NCI-H1930 (cell line): ENCODE measurements at places on chromosomes 12 and 14.

DNA sequence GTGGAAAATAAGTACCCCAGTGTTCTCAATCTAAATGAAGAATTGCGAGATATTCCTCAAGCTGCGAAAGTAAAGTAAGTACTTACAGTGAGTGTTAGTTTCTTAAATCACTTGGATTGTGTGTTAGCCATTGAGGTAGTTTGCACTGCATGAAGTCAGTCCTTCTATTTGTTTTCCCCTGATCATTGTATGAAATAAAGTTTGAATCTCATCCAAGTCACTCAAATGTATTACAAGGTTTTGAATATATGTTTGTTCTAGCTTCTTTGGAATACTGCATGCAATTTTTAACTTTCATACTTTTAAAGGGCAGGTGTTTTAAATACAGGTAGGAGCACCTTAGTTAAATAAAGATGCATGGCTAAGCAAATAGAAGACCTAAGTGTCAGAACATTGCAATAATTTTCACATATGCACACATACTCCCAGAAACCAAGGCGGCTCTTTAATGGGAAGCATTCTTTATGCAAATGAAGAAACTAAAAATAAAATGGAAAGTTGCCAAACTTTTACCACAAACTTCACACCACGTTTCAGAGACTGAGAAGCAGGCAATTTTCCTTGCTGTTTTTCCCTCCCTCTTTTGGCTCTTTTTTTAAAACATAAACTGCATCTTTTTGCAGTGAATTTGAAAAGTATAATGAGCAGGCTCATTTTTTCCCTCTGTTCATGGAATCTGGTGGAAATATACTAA, 105.6 kb downstream of the GPR135 start:
- no peak for DNase-seq

DNA sequence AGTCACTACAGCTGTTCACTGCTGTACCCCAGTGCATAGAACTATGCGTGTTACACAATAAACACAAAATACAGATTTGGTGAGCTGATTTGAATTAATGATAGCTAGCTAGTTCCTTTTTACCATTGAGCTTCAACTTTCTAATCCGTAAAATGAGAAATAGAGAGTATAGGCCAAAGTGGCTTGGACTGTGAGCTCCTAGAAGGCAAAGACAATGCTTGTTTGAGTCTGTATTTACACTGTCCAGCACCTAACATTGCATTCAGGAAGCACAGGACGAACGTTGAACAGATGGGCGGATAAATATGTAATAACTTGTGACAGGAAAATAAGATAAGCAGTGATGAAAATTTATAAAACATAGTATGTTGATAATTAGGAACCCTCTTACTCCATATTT, 31.5 kb downstream of the SLC17A8 start:
- DNase-seq: no peak

GRCh38 chr14:35261774-35262173, 30.4 kb upstream of the PSMA6 start:
- no peak for DNase-seq

DNA sequence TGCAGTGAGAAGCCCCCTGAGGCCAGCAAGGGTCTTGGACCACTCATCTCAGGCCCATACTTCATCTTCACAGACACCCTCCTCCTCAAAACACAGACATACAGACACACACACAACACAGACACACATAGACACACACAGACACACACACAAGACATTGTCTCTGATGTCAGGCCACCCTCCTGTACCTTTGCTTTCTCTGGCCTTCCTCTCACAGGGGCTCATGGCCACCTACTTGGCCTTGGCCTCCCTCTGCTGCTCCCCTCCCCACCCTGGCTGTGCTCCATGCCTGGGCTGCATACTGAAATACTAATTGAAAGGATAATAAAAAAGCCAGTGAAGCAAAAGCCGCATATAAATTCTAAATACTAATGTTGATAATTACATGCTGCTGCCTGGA, 1.6 kb upstream of the SYNDIG1L start:
- DNase-seq: no peak

DNA sequence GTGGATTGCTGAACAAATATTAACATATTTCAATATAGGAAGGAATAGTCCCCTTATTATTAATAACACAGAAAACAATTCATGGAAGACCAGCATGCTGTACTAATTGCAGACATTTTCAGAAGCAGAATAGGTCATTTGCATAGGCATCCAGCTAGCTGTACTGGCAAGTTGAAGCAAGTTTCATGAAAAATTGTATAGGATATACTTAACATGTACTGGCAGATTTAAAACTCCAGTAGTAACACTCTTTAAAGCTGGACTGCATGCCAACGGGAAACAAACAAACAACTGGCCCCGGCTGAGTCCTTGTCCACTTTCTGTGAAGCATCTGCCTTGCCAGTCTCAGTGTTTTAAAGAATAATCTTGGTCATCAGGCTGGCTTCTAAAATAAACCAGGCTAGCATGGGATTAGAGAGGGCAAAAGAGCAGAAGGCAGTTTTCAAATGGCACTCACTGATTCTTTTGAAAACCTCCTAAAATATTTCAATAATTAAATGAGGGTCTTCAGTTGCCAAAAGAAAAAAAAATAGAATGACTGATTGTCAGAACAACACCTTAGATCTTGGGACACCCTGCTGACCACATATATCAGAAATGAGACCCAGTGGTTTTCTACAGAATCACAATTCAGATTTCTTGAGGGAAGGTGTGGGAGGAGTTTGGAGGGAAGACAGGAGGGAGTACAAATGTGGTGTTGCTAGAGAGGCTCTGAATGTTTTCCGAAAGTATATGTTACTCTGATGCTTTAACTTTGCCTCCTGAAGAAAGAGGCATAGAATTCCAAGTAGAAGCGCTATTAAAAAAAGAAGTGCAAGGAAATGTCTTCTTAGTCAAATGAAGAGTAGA, 122.5 kb upstream of the KRAS start:
- DNase-seq: no peak

GRCh38 chr12:31687101-31687527, 27.6 kb downstream of the ETFBKMT start:
- DNase-seq: no peak

GRCh38 chr12:19916974-19917373, 451.4 kb upstream of the PDE3A start:
- DNase-seq: no peak

GRCh38 chr12:103571286-103571685, 15.8 kb upstream of the STAB2 start:
- DNase-seq: peak; percentile 61

DNA sequence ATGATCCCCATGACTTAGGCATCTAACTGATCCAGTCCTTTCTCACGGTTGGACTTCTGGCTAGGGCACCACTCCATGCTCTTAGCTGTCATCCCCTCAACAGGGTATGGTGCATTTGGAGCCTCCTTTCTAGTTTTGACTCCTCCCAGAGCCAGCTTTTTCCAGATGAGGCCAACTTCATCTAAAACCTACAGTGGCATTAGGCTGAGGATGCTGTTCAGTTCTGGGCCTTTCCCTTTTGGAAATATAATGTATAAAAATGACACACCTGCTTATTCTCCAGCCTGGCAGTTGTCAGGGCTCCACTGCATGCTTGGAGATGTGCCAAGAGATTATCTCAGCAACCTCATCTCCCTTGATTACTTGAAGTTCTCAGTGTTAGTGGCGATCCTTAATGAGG, 239.7 kb downstream of the EMP1 start:
- DNase-seq: no peak

DNA sequence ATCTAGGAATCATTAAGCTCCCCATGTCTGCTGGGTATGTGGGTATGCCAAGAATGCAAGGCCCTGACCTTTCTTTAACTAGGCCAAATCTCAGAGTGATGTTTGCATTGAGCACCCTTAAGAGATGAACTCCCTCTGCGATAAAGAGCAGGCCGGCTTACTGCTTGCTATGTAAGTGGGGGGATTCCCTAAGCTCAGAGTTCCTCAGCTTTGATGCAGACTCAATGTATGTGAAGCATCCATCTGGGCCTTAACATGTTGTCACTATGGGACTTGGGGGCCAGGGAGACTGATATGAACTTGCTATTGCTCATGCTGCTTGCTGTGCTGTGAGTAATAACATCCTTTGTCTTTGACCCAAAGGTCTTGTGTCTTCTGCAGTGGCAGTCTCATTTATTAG, 149.7 kb downstream of the C12orf75 start:
- DNase-seq: no peak

- no peak for DNase-seq
Measured at GRCh38 chr12:119659289-119659897, 8.5 kb upstream of the PRKAB1 start.

DNA sequence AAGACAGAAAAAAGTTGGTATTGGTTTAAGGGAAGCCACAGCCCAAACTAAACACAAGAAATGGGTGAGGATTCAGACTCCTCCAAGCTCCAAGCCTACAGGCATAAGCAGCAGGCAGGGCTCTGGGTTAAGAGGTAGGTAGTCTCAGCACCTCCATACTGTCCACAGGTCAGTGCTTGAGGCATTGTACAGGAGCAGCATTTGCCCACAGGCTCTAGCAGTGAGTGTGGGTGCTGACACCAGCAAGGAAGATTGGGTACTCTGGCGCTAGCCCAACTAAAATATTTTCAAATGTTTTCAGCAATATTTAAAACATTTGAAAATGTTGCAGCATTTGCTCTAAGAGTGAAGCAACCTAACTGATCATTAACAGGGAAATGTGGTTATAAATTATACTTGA, 33.1 kb downstream of the FERMT2 start:
- DNase-seq: no peak

- DNase-seq: no peak
Measured at GRCh38 chr14:69315301-69315700, 55.3 kb downstream of the GALNT16 start.

DNA sequence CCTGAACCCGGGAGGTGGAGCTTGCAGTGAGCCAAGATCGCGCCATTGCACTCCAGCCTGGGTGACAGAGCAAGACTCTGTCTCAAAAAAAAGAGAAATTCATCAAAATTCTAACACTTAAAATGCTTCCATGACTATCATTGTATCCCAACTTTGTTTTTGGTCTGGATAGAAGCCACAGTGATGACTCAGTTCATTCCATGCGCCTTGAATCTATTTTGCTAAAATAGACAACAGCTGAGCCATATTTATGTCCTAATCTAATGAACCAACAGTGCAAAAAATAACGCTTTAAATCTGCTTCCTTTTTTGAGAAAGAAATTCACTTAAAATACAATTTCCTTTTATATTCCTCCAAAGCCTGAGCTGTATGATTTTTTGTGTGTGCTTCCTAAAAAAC, 23.2 kb upstream of the BICD1 start:
- no peak for DNase-seq

DNA sequence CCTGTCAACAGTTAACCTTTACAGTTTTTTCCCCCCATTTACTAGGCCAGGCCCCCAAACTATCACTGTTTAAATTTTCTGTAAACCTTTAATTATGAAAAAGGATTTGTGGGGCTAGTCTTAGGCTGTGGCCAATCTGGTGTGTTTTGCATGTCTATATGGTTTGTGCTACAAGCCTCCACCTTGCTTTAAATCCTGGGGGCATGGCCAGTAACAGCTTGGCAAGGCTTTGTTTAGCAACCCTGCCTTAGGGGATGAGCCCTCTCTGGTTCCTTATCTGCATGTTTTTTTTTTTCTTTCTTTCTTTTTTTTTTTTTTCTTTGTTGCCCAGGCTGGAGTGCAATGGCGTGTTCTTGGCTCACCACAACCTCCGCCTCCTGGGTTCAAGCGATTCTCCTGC, 102.7 kb downstream of the KCNMB4 start:
- DNase-seq: no peak

DNA sequence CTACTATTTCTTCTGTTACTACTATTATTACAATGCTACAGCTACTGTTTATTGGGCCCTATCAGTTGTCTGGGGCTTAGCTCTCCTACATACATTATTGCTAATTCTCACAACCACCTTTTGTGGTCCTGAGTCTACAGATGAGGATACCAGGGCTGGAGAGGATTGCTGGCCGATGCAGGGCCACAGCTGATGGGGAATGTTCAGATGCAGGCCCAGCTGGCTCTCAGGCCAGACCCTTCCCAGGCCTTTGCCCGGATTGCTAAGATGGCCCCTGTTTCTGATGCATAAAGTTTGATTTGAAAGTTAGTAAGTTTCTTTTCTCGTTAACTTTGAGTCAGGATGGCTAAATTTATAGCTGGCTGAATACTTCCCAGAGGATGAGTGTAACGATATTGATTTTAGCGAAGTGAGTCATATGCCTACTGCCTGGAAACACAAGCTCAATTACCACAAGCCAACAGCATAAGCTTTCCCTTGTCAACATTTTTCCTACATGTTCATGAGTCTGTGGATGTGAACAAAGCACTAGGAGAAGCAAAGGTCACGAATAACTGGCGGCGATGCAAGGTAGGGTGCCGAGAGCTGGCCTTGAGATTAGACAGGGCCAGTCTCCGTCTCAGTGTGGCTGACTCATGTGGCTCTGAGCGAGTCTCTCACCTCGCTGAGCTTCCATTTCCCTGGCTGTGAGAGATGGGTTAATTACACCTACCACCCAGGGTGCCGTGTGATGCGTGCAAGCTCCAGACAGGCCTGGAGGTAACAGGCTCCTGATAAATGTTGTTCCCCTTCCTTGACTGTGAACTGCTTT, 111.0 kb downstream of the BEGAIN start:
- no peak for DNase-seq

DNA sequence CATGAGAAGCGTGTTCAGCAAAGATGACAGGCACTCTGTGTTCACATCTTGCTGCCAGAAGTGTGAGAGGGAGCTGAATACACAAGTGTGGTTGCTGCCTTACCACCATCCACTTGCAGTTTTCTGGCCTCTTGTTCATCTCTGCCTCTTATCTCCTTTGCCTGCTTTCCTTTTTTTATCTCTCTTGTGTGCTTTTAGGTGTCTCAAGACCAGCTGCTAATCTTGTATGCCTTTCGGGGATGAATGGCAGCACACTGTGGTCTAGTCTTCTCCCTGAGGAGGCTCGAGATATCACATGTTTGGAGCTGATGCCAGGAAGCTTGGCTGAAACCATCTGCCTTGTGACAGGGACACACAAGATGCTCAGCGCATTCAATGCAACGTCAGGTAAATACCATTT, 17.2 kb downstream of the FAM234B start:
- DNase-seq: no peak

- DNase-seq: no peak
Measured at GRCh38 chr14:94615823-94616570, 3.8 kb downstream of the SERPINA3 start.

GRCh38 chr14:67857778-67858350, 38.3 kb downstream of the RAD51B start:
- DNase-seq: no peak

GRCh38 chr12:27297566-27297965, 35.1 kb upstream of the BMAL2 start:
- DNase-seq: no peak

- no peak for DNase-seq
Measured at GRCh38 chr12:32482226-32482625, 82.9 kb downstream of the FGD4 start.
